GM23248 (cell line): ENCODE measurements at places on chromosomes 7 and 10.

- no peak for DNase-seq
These were observed 48.7 kb downstream of the SP8 start for GRCh38 chr7:20737840-20738448.

DNA sequence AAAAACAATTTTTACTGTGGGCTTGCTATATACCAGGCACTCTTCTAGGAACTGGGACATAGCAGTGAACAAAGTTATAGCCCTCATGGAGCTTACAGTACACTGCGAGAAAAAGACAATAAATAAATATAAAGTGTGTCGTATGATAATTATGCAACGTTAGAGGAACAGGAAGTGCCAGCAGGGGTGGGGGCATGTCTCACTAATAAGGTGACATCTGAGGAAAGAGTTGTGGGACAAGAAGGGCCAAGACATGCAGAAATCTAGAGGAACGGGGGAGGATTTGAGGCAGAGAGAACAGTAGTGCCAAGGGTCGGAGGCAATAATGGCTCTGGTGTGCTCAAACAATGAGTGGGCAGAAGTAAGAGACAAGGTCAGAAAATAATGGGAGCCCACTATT, 52.8 kb downstream of the LMBR1 start:
- no peak for DNase-seq

- DNase-seq: no peak
These were observed 924.5 kb upstream of the MBL2 start for GRCh38 chr10:53697038-53697437.

DNA sequence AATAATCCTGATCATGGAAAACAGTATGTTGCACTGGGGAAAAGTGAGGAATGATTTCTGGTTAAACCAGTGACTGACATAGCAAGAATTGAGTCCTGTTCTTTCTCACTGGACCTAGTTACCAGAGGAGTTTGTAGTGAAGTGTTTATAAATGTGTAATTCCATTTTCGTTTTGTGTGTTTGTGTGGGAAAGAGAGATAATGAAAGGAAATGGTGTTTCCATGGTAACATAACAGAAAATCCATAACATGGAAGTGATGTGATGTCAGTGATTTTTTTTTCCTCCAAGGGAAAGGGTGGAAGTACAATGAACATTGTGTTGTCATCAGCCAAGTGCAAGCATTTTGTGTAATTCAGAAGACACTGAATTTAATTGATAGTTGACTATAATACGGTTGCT, 283.9 kb downstream of the PLXDC2 start:
- DNase-seq: peak; percentile 12

DNA sequence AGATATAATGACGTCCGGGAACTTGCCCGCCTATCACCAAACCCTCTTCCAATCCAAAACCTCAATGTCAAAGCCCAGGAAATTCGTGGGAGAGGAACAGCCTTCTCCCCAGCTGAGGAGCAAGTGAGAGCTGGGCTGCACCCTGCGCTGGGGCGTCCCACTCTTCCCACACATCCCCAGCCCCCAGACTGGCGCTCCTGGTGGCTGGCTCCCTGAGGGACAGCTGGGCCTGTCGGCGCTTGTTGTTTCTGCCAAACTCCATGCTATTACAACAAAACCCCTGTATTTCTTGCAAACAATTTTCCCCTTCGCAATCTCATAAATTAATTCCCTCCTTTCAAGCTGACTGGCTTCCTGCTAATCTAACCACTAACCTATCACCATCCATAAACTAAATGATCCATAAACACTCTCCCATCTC, 53.0 kb downstream of the GRID1 start:
- DNase-seq: no peak

DNA sequence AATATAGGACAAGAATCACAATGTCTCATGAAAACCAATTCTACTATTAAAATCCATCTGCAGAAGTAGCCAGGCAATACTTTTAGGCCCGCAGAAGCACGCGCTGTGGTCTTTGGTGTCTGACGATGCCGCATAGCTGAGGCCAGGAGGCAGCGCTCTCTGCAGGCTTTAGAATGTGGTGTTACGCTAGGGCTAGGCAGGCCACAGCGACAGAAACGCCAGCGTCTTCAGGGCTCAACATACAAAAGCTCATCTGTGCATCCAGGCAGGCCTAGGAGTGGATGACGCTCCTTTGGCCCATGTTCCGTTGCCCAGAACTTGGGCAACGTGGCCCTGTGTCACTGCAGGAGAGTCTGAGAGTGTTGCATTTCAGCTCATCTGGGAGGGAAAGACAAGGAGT, 601.1 kb upstream of the FOXK1 start:
- DNase-seq: no peak

GRCh38 chr7:28086198-28086597, 94.4 kb downstream of the JAZF1 start:
- DNase-seq: no peak

DNA sequence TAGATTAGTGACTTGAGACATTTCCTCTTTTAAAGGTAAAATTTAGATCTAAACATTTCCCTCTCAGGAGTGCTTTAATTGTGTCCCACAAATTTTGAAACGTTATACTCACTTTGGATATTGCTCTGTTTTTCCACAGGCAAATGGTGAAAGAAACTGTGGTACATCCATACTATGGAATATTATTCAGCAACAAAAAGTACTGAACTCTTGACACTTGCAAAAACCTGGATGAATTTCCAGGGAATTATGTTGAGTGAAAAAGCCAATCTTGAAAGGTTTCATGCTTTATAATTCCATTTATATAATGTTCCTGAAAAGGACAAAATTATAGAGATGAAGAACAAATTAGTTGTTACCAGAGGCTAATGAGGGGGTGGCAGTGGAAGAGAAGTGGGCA, 153.3 kb upstream of the SVIL start:
- DNase-seq: no peak

- DNase-seq: no peak
These were observed 373.6 kb upstream of the LRGUK start for GRCh38 chr7:133753513-133753912.

GRCh38 chr7:1452205-1452604, 7.1 kb downstream of the MICALL2 start:
- no peak for DNase-seq

DNA sequence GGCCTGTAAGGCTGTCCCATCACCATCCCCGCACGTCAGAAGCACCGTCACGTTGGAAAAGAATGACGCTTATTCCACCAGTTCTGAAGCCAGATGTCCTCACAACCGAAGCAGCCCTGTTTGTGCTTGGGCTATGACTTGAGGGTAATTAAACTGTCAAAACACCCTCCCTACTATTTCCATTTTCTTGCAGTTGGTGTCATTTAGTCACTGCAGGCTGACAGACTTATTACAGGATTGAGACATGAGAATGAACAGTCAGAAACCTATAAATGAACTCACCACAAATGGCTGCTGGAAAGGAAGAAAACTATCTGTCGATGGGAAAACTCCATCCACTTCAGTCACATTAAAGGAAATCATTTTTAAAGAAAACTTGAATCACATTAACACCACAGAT, 85.3 kb downstream of the VOPP1 start:
- DNase-seq: no peak

GRCh38 chr7:30828591-30828990, 57.4 kb downstream of the MINDY4 start:
- no peak for DNase-seq

DNA sequence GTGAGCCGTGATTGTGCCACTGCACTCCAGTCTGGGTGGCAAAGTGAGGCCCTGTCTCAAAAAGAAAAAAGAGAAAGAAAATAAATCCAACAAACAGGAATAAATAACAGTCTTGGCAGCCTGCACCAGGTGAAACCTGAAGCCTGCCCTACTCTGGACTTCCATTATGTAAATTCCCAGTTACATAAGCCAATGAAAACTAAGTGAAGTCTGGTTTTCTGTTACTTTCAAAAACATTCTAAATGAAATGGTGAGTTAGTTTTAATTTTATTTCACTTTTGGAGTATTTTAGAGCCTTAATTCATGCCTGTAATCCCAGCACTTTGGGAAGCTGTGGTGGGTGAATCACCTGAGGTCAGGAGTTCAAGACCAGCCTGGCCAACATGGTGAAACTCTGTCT, 22.5 kb upstream of the HIBADH start:
- no peak for DNase-seq

- DNase-seq: no peak
These were observed 35.3 kb upstream of the ZNF92 start for GRCh38 chr7:65338346-65338745.

DNA sequence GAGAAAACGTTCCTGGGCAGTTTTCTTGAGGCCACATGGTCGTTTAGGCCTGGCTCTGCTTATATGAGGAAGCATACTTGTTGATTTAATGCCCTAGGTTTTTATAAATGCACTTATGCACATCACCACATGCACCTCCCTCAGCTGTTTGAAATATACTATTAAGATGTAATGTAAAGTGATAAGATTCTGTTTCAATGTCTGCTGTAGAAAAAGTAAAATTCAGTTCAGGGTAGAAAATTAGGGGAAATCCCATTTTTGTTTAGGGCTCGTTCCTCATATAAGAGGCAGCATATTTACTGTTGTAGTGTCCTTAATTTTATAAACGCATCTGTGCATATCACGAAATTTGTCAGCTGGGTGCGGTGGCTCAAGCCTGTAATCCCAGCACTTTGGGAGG, 7.8 kb upstream of the CAMK1D start:
- no peak for DNase-seq

DNA sequence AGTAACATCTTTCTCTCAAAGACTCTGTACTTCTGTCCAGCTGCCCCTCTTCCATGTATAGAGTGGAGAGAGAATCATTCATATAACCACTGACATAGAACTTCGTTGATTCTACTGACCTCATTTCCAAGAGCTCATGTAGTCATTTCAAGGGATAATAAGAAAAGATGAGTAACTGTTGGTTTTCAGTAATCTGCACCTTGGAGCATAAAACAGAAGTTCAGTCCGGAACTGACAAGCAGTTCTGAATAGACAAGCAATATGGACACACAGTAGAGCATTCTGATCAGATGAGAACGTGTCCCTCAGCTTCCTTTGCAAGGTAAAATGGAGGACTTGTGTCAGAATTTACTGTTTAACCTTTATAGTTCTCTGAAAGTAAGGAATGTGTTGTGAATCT, 847.1 kb downstream of the REEP3 start:
- DNase-seq: no peak

GRCh38 chr7:93949423-93949822, 27.9 kb downstream of the GNG11 start:
- DNase-seq: peak; percentile 94

GRCh38 chr7:451255-452225, 68.1 kb downstream of the PDGFA start:
- DNase-seq: no peak

DNA sequence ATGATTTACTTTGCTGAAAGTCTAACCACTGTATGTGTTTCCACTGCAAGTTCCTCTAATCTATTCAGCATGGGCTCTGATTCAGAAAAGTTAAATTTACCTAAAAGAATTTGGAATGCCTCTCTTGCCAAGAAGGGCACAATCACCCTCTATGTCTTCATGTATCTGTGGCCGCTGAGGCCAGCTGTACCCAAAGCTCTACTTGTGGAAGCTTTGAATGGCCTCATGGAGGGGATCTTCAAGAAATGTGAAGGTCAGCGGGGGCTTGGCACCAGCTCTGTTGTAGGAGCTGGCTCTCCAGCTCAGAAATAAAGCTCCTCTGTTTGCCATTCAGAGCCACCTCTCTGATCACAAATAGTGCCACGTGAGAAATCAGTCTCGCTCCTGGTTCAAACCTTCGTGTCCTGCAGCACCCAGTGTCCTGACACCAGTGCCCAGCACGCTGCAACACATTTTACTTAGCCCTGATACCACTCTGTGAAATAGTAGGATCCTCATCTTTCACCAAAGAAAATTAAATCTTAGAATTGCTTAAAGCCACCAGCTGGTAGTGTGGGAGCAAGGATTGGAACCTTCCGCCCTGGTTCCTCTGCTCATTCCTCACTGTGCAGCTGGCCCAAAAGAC, 61.1 kb downstream of the PKD1L1 start:
- DNase-seq: no peak

GRCh38 chr10:10878963-10879362, 138.7 kb upstream of the CELF2 start:
- no peak for DNase-seq

GRCh38 chr10:122207596-122207995, 63.5 kb upstream of the BTBD16 start:
- DNase-seq: no peak

- peak; percentile 45 for DNase-seq
These were observed 90.1 kb upstream of the ANKRD1 start for GRCh38 chr10:91010952-91011351.

- no peak for DNase-seq
These were observed 603 bp downstream of the PAPOLB start for GRCh38 chr7:4861227-4861626.

- DNase-seq: peak; percentile 18
These were observed 288.2 kb upstream of the MAGI2 start for GRCh38 chr7:79741684-79742083.

- DNase-seq: peak; percentile 23
These were observed 122.2 kb downstream of the MPP7 start for GRCh38 chr10:28180654-28181053.

GRCh38 chr7:21986096-21986495, 40.4 kb upstream of the CDCA7L start:
- DNase-seq: no peak

- DNase-seq: peak; percentile 48
These were observed 35.7 kb downstream of the P4HA1 start for GRCh38 chr10:73060738-73061635.

GRCh38 chr10:96998329-96998888, 166.3 kb downstream of the LCOR start:
- peak; percentile 44 for DNase-seq

GRCh38 chr7:94655126-94655847, 646 bp downstream of the SGCE start:
- peak; percentile 75 for DNase-seq

GRCh38 chr10:113802997-113803396, 50.9 kb downstream of the DCLRE1A start:
- DNase-seq: no peak
